ENCODE measurements at places on chromosomes 13 and 19.

GRCh38 chr19:48896191-48896720, 2.3 kb downstream of the TULP2 start:
- peak; percentile 50 for DNase-seq

DNA sequence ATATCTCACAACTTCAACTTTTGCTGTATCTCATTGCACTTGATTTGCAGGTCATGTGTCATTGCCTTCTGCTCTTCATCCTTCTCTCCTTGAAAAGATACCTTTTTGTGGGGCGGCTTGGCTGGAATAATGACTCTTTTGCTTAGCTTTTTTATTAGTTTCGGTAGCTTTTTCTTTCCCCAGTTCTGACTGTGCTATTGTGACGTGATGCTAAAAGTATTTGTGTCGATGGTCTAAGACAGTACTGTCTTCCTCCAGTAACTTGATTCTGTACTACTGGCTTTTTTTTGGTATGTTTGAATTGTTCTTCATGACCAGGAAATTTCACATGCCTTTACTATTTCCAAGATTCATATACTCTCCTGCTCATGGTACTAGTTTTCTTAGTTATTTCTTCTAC, 63.1 kb downstream of the SLITRK1 start:
- no peak for DNase-seq

GRCh38 chr19:39282021-39282420, 13.8 kb downstream of the IFNL2 start:
- no peak for DNase-seq

DNA sequence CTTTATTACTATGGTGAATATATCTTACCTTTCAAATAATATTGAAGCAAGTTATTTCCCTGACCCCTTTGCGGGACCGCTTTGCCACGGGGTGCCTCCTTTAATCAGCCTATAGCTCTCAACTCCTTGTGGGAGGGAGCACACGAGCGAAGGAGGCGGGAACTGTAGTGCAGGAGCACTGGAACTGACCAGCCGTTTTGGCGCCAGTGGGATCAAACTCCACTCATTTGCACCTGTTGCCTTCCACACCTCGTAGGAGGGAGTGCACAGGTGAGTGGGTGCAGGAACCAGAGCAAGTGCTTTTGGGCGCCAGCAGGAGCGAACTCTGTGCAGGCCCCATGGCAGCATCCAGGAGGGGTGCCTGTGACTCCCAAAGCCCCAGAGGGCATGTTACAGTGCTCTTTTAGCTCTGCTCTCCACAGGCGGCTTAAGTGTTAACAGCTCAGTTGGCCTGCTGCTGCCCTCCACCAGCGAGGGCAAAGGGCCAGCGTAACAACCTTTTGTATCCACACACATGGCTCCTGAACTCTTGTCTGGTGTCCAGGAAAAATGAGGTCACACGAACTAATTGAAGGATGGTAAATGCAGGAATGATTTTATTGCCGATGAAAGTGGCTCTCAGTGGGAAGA, 206.9 kb downstream of the GGACT start:
- no peak for DNase-seq

GRCh38 chr13:24734950-24735349, 29.0 kb upstream of the RNF17 start:
- DNase-seq: no peak

- no peak for DNase-seq
Measured at GRCh38 chr19:31906111-31906871, 439.1 kb upstream of the ZNF507 start.

- no peak for DNase-seq
Measured at GRCh38 chr19:2249010-2249866, at the start of gene AMH. TSS of gene AMH (plus strand) at chr19:2249323. CDS start at chr19:2249333, 10 bp downstream.

All from activated CD8-positive, alpha-beta memory T cell treated with anti-CD3 and anti-CD28 coated beads, Interleukin-2, amount 50 U/mL, for 4 hours (primary cell).